Right lobe of liver (tissue), 6 donors: ENCODE measurements at places on chromosomes 7 and 10. TPM values are rescaled to one million over a fixed set of nuclear protein-coding genes. Genes with fewer than 3 reads are reported as not detected.

- DNase-seq, result no peak
Observed at GRCh38 chr10:121838931-121839330, 88.9 kb downstream of the ATE1 start.

GPR26 gene
- not detected for total RNA-seq

DNA sequence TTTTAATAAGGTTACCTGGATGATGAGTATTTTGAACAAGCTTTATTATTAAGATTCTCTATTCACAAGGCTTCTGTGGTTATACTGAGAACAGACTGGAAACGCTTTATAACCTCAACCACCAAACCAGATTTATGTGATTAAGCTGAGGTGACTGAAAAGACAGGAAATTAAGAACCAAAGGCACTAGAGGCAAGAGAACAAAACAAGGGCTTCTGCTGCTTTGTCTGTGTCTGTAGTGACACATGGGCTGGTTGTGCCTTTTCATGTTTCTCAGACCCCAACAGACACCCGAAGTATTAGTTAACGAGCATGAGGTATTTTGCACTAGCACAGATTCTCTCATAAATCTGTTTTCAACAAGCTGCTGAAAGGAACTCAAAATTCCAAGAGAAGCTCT is 64.4 kb downstream of the RAPGEF5 start:
- no peak for DNase-seq

- no peak for DNase-seq
Observed at GRCh38 chr7:88001744-88002530, 67.9 kb downstream of the ADAM22 start.

DNA sequence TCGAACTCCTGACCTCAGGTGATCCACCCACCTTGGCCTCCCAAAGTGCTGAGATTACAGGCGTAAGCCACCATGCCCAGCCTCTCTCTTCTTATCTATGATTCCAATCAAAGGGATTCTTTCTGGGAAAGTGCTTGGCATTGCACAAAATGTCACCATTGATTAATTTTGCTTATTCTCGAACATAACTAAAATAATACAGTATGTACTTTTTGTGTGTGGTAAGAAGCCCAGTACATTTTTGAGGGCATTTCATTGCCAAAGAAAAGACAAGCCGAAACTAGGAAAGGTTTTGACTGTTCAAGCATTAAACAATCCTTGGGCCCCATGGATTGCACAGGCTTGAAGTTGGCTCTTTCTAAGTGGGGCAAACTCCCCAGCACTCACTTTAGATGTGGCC is 18.3 kb upstream of the CACUL1 start:
- no peak for DNase-seq
